ENCODE measurements at places on chromosomes 13 and 19. TPM values are rescaled to one million over a fixed set of nuclear protein-coding genes. Genes with fewer than 3 reads are reported as not detected.

DNA sequence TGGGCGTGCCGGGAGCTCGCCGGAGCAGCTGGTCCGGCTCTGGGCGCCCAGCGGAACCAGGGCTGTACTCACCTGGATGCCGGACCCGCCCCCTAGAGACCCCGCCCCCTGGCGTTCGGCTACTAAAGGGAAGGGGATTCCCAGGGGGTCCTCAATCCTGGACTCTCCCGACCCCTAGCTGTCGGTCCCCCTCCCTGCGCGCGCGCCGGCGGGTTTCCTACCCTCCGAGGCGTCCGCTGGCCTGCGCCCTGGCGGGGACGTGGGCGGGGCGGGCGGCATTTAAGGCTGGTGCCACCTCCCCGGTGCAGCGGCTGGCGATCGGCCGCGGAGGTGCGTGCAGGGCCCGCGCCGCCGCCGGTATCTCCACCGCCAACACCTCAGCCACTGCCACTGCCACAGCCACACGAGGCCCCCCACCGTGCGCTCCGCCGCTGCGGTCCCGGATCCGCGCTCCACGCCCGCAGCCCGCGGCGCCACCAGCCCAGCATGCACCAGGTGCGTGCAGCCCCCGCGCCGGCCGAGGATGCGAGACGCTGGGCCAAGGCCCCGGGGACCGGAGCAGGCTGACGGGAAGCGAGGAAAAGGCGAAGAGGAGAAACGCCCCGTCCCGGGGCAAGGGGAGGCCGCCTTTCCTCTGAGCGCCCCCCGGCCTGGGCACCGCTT, at the start of gene ATP12A:
Gene ATP12A, plus strand, starts transcription at position 151 of the 663 bp plus-strand sequence. Its CDS starts 336 bp downstream, at position 487.
- H3K4me3 ChIP-seq = peak within 1 kb of the TSS; percentile 76
- H3K36me3 ChIP-seq = no peaks in the 10 kb centered on the region
- no peak for DNase-seq

- H3K4me1 ChIP-seq = no peaks in the 10 kb centered on the region
- H3K36me3 ChIP-seq = peaks cover 3% of the 10 kb centered on the region
- H3K4me3 ChIP-seq = no peak overlapping the region
- H3K27ac ChIP-seq = no peak overlapping the region
Measured at GRCh38 chr13:82305588-82305987, 1576.7 kb downstream of the SLITRK1 start.

- no peaks in the 10 kb centered on the region for H3K36me3 ChIP-seq
- H3K4me1 ChIP-seq = peaks cover 27% of the 10 kb centered on the region
- no peaks in the 10 kb centered on the region for H3K27me3 ChIP-seq
- H3K27ac ChIP-seq = peak overlapping the region; percentile 88
- DNase-seq = no peak
Measured at GRCh38 chr13:35388441-35389355, 87.8 kb downstream of the MAB21L1 start.

- H3K4me3 ChIP-seq = no peak overlapping the region
- H3K36me3 ChIP-seq = peaks cover 5% of the 10 kb centered on the region
- no peak overlapping the region for H3K27ac ChIP-seq
- peaks cover 9% of the 10 kb centered on the region for H3K4me1 ChIP-seq
- no peak for DNase-seq
- no peaks in the 10 kb centered on the region for H3K27me3 ChIP-seq
Measured at GRCh38 chr19:53646144-53646543, 14.3 kb downstream of the DPRX start.

Gene B3GNT3
- total RNA-seq = not detected

Gene ZNF844
- 9.4 TPM for total RNA-seq

Gene IGSF23
- not detected for total RNA-seq

Gene ALOX5AP
- total RNA-seq = not detected

- no peak overlapping the region for H3K27ac ChIP-seq
- no peaks in the 10 kb centered on the region for H3K27me3 ChIP-seq
- DNase-seq = no peak
- no peaks in the 10 kb centered on the region for H3K36me3 ChIP-seq
- no peak overlapping the region for H3K4me3 ChIP-seq
Measured at GRCh38 chr13:63308549-63309165, 1893.0 kb upstream of the PCDH20 start.

Gene DHX34
- 32.4 TPM for total RNA-seq

GRCh38 chr19:34512254-34512822, 30.8 kb downstream of the WTIP start:
- no peak for DNase-seq
- peaks cover 9% of the 10 kb centered on the region for H3K27me3 ChIP-seq

Gene CCNA1
- total RNA-seq = 0.25 TPM

Gene ZIK1
- total RNA-seq = 27.6 TPM

Gene ZNF780B
- 27.3 TPM for total RNA-seq

- no peaks in the 10 kb centered on the region for H3K36me3 ChIP-seq
- peaks cover 44% of the 10 kb centered on the region for H3K27me3 ChIP-seq
- no peak for DNase-seq
- peaks cover 9% of the 10 kb centered on the region for H3K4me1 ChIP-seq
- no peak overlapping the region for H3K27ac ChIP-seq
Measured at GRCh38 chr19:1473085-1473851, 5.7 kb downstream of the C19orf25 start.

Data from neural crest cell (in vitro differentiated cells).